ENCODE measurements at places on chromosomes 2 and 18. TPM values are rescaled to one million over a fixed set of nuclear protein-coding genes. Genes with fewer than 3 reads are reported as not detected.

SLC9A4 gene
- not detected for total RNA-seq

CFAP65 gene
- not detected for total RNA-seq

- DNase-seq = no peak
Measured at GRCh38 chr18:76756531-76757253, 65.7 kb upstream of the ZNF236 start.

- no peak for DNase-seq
Measured at GRCh38 chr18:51188024-51188701, 9.3 kb downstream of the MEX3C start.

IL1R2 gene
- 3.2 TPM for total RNA-seq

CXCR1 gene
- total RNA-seq = not detected

GRCh38 chr2:166157578-166157977 is 29.8 kb upstream of the SCN1A start:
- no peak for DNase-seq

- DNase-seq = no peak
Measured at GRCh38 chr2:178412047-178412446, 38.9 kb downstream of the PRKRA start.

DNA sequence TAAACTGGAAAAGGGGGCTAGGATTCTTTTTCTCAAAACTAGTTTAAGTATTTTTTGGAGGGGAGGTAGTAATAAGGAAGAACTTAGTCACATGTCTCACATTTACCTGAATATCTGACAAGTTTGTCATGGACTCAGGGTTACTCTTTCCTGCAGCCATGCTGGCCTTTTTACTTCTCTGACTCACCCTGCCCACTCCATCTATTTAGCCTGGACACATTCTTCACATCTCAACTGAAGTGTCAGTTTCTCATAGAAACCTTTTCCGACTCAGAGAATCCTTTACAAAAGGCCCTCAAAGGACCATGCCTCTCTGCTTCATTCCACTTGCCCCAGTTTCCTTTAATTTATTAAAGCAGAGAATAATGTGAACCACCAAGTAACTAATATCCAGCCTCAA is 42.6 kb downstream of the SCN7A start:
- DNase-seq = no peak

CTNNA2 gene
- total RNA-seq = not detected

COLEC12 gene
- not detected for total RNA-seq

TMEM163 gene
- total RNA-seq = not detected

- DNase-seq = no peak
Measured at GRCh38 chr2:69827796-69828540, 1.5 kb upstream of the GMCL1 start.

DNA sequence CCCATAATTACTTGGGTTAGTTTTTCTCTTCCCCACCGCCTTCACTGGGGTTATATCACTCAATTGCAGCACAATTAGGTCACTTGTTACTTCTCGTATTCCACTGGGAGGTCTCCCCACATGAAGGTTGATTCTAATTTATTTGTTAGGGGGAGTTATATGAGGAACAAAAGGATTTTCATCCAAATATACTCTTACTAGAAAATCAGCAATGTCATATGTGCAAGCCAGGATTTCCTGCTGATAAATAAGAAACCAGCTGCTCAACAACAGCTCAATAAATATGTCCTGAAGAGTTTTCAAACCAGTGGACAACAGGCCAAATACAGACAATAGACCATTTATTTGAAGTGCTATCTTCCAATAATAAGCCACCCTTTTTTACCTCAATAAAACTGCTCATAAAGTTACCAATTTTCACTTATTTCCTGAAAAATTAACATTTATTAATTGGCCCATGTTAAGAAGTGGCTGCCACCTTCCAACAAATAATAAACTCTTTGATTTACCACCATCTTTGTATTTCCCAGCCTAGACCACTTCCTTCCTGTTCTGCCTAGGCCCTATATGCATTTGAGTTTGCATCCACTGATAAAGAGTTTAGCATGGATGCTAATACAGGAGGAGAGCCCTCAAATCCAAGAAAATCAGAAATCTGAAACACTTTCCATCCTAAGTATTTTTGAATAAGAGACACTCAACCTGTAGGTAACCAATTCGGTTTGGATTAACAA is 184.4 kb upstream of the SLC39A10 start:
- DNase-seq = no peak

ANKRD62 gene
- not detected for total RNA-seq

RNF25 gene
- 22.7 TPM for total RNA-seq

LYG2 gene
- total RNA-seq = not detected

B4GALT6 gene
- total RNA-seq = 1.0 TPM

DNA sequence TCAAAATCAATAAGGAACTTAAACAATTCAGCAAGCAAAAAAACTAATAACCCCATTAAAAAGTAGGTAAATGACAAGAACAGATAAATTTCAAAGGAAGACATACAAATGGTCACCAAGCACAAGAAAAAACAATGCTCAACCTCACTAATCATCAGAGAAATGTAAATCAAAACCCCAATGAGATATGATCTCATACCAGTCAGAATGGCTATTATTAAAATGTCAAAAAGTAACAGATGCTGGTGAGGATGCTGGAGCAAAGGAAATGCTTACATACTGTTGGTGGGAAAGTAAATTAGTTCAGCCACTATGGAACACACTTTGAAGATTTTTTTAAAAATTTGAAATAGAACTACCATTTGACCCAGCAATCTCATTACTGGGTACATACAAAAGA is 538.0 kb downstream of the TMX3 start:
- no peak for DNase-seq

GRCh38 chr2:17976871-17977746 is 98.6 kb downstream of the KCNS3 start:
- DNase-seq = peak; percentile 99

- no peak for DNase-seq
Measured at GRCh38 chr2:204177251-204177976, 240.9 kb downstream of the ICOS start.

GRCh38 chr2:6835467-6835866 is 30.2 kb downstream of the CMPK2 start:
- DNase-seq = no peak

DNA sequence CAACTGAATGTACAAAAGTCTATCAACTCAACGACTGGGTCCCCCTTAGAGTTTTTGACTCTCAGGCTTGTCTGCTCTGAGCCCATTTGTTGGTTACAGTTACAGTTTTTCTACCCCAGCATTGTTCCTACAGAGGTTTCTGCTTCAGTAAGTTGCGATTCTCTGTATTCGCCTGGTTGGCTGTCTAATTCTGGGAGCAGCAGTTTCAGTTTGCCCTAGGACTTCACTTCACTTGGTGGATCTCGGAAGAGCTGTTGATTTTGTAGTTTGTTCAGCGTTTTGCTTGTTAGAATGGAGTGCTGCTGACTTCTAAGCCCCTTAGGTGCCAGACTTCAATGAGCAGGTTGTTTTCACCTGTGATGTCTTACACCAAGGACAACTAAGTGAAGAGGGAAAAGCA is 296.5 kb upstream of the EPAS1 start:
- DNase-seq = no peak

FSHR gene
- total RNA-seq = not detected

DNA sequence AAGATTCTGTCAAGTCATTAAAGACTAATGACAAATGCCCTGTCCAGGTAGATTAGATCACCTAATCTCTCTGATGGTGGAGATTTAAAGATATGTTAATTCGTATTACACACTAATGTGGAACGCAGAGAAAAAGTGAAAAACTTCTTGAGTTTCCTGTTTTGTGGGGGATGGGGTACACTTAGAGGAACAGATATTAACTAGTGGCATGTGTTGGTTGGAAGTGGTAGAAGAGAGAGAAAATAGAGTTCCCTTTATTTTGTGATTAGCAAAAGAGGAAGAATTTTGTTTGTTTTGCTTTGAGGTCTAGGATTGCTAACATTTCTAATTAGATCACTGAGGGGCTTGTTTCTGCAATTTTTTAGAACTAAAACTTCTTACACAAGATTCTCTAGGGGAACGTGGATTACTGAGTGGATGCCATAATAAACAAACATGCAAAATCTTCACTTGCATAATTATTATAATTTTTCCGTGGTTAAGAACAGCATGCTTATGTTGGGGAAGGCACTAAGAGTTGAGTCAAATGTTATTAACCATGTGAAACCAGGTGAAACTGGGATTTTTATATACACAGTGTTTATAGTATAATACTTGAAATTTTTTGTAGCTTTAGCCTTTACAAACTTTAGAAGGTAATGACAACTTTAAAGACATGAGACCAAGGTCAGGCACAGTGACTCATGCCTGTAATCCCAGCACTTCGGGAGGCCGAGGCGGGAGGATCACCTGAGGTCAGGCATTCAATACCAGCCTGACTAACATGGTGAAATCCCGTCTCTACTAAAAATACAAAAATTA is 97.4 kb upstream of the STK17B start:
- peak; percentile 21 for DNase-seq

CD207 gene
- not detected for total RNA-seq

- DNase-seq = no peak
Measured at GRCh38 chr18:3319399-3319798, 57.5 kb downstream of the MYL12B start.

DNA sequence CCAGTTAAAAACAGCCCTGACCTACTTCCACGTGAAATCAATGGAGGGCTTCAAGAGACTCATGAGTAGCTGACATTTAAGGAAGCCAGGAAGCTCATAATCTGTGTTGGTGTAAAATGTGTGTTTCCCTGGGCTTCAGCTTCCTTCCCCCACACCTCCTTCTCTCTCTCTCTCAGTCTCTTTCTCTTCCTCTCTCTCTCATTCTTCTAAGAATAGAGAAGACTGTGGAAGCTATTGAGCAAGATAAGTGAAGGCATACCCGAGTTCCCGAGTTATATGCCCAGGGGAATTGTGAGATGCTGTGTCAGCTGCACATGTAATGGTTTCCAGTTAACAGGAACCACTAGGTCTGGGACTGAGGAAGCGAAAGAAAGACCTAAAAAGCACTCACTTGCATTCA is 199.4 kb downstream of the NYAP2 start:
- DNase-seq = no peak

GRCh38 chr18:3150688-3151087 is 69.1 kb downstream of the MYOM1 start:
- DNase-seq = no peak

DNA sequence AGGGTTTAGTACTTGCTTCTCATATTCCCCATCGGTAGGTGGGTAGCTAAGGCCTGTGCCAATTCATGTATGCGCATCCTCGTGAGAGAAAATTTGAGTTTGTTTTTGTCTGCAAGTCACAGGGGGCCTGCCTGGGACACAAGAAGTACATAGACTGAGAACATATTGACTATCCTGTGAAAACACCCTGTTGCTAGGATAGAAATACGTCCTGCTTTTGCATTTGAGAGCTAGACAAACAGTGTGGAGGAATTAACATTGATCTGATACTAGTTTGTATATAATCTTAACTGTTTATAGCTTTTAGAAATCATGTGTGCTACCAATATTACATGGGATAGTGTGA is 10.9 kb downstream of the WDR7 start:
- no peak for DNase-seq

MYL1 gene
- total RNA-seq = not detected
